ENCODE measurements at places on chromosomes 11 and 22. TPM values are rescaled to one million over a fixed set of nuclear protein-coding genes. Genes with fewer than 3 reads are reported as not detected.

CEP126 gene
- total RNA-seq: 0.60 TPM

ALG9 gene
- 20.3 TPM for total RNA-seq

UQCC3 gene
- total RNA-seq: 6.2 TPM

FLRT1 gene
- not detected for total RNA-seq

SHANK3 gene
- total RNA-seq: not detected

JHY gene
- 1.5 TPM for total RNA-seq

UPK3A gene
- total RNA-seq: not detected

SUSD2 gene
- total RNA-seq: 0.78 TPM
